ENCODE measurements at places on chromosomes 2 and 18. TPM values are rescaled to one million over a fixed set of nuclear protein-coding genes. Genes with fewer than 3 reads are reported as not detected.

OTOF gene
- not detected for total RNA-seq

ANKRD29 gene
- total RNA-seq, result 3.4 TPM

RAB6C gene
- total RNA-seq, result not detected

RMND5A gene
- total RNA-seq, result 61.8 TPM

GAREM1 gene
- 6.9 TPM for total RNA-seq

VSNL1 gene
- 0.08 TPM for total RNA-seq

EGR4 gene
- not detected for total RNA-seq

STON1 gene
- total RNA-seq, result 3.7 TPM

IL37 gene
- total RNA-seq, result not detected

LYPD6 gene
- total RNA-seq, result 0.53 TPM

FN1 gene
- 551 TPM for total RNA-seq
